ENCODE measurements at places on chromosomes 4 and X.

GRCh38 chr4:105145156-105145902 lies 1.3 kb upstream of the TET2 start:
- no peak for DNase-seq

GRCh38 chr4:105637408-105638176 lies 70.9 kb downstream of the INTS12 start:
- no peak for DNase-seq

- no peak for DNase-seq
These were observed 6.3 kb upstream of the FNIP2 start for GRCh38 chr4:158762553-158762952.

- no peak for DNase-seq
These were observed 8.8 kb downstream of the C4orf50 start for GRCh38 chr4:6009452-6009851.

DNA sequence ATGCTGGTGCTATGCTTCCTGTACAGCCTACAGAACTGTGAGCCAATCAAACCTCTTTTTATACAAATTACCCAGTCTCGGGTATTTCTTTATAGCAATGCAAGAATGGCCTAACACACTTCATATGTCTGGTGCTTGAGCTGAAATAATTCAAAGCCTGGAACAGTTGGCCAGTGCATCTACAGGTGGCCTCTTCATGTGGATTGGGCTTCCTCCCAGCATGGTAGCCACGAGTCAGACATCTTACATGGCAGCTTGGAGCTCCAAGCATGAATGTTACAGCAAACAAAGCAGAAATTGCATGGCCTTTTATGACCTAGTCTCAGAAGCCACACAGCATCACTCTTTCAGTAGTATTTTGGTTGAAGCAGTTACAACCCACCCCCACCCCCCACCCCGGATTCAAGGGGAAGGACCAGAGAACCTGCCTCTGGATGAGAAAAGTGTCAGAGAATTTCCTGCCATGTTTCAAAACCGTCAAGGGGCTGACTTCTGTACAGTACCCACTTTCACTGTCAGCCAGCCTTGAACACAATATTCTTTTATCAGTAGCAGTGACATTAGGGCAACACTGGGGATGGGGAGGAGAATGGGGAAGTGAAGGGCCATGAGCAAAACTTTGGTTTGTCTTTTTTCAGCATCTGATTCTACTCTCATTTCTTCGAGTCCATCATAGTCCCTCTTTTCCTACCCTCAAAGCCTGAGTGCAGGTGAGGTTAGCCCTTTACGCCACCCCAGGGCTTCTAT lies 368.7 kb downstream of the BCOR start:
- no peak for DNase-seq

DNA sequence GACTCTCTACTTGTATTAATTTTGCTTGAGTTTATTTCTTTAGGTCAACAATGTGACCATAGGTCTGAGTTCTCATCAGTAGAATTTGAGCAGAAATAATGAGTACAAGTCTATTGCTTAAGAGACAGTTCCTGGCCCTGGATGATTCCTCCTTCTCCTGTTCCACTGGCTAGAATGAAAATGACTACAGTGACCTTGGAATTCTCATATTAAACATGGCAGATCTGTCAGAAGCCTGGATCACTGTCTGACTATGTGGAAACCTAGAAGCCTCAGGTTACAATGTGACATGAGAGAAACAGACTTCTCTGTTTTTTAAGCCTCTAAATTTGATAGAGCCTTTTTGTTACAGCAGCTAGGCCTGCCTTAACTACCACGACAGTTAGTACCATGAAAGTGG lies 82.9 kb upstream of the MED14 start:
- no peak for DNase-seq

GRCh38 chr4:7285244-7286094 lies 93.1 kb downstream of the SORCS2 start:
- no peak for DNase-seq

GRCh38 chr4:57100979-57101651 lies 9.1 kb downstream of the IGFBP7 start:
- no peak for DNase-seq

DNA sequence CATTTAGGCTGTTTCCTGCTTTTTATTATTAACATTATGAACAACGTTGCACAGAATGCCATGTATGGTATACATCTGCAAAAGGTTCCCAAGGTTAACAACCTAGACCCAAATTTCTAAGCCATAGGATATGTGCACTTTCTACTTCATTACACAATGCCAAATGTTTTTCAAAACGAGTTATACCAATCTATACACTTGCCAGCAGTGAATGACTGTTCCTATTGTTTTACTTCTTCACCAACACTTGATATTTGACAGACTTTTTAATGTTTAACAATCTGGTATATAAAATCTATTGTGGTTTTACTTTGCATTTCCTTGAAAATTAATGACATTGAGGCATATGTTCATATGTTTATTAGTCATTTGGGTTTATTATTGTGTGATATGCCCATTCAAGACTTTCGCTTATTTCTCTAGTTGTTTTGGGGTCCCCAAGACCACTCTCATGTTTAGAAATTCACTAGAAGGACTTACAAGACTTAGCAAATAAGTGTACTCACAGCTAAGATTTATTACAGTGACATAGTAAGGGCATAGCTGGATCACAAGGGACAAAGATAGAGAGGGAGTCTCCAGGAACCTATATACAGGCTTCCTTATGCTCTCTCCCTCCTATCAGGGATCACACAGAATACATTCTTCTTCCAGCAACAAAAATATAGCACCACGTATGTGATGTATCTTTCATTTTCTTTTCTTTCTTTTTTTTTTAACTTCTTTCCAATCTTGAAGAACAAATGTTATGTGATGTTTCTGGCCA lies 62.5 kb downstream of the TBCK start:
- no peak for DNase-seq

DNA sequence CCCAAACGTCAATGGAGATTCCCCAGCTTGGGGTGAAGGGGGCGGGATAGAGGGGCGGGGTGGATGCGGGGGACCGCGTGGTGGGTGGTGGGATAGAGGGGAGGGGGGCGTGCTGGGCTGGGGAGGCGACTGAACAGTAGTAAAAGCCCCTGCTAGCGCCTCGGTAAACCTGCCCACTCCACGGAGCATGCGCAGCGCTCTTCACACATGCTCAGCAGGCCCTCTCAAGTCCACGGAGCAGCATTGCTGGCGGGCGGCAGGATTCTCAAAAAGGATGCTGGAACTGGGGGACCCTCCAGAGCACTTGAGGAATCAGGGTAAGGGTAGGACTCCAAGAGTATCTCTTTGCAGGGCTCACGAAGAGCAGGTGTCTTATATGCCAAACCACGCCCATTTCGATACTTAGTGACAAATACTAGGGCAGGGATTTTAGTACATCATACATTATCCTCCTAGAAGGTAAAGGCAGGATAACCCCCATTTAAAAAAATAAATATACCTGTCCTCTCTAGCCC lies 378 bp upstream of the RPS6KA6 start:
- no peak for DNase-seq

DNA sequence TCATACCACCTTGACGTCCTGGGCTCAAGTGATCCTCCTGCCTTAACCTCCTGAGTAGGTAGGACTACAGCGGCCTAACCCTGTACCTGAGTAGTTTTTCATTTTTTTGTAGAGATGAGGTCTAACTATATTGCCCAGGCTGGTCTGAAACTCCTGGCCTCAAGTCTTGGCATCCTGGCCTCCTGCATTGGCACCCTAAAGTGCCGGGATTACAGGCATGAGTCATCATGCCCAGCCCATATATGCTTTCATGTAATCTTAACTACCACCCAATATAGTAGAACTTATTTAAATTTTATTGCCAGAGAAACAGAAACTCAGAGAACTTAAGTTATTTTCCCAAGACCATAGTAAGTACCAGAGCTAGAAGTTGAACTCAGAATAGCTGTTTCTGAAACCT lies 27.1 kb downstream of the AFM start:
- no peak for DNase-seq

Measured in fibroblast of skin of left quadriceps (primary cell).